Neural progenitor cell (in vitro differentiated cells): ENCODE measurements at places on chromosomes 2 and 18.

DNA sequence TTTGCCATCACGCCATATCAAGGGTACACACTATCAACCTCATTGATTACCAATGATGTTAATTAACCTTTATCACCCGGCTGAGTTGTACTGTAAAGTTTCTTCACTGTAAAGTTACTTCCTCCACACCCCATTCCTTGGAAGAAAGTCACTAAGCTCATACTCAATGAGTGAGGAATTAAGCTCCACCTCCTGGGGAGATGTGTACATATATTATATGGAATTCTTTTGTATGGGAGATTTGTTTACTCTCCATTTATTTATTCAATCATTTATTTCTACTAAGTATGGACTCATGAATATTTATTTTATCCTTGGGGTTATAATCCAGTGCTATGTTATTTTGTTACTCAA, 56.8 kb downstream of the C2orf74 start:
- DNase-seq = no peak

GRCh38 chr2:29657674-29658073, 263.7 kb downstream of the ALK start:
- DNase-seq = peak; percentile 58

DNA sequence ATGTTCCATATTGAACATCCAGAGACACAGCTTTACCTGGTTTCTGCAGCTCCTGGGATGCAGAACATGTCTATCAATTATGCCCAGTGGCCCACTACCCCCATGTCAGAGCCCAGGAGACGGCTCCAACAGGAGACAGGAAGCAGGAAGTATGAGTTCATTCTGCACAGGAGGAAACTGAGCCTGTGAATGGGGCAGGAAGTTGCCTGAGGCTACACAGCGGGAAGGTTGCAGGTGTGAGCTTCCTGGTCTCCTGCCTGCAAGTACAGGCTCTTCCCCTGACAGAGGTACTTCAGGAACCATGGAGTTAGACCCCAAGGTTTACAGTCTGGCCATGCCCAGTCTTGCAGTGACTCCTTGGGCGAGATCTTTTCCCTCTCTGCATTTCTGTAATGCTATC, 2.8 kb upstream of the BOK start:
- DNase-seq = no peak

GRCh38 chr2:33247365-33247764, 229.1 kb upstream of the RASGRP3 start:
- DNase-seq = no peak

- no peak for DNase-seq
Measured at GRCh38 chr2:53568469-53568868, 199.1 kb upstream of the CHAC2 start.

GRCh38 chr2:194486326-194486725, 1170.7 kb upstream of the SLC39A10 start:
- no peak for DNase-seq

GRCh38 chr2:109679626-109680025, 65.5 kb downstream of the SOWAHC start:
- no peak for DNase-seq

DNA sequence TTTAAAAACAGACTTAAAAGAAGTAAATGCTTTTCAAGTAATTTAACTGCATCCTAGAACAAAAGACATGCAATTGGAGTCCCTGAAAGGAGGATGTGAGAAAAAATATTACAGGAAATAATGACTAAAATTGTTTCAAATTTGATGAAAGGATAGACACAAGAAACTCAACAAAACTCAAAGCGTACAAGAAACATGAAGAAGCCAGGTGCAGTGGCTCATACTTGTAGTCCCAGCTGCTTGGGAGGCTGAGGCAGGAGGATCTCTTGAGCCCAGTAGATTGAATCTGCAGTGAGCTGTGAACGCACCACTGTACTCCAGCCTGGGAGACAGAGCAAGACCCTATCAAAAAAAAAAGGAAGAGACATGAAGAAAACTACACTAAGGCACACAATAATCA, 118.1 kb upstream of the SLC39A10 start:
- no peak for DNase-seq
